ENCODE measurements at places on chromosomes 11 and 22.

- DNase-seq, result no peak
Measured at GRCh38 chr22:28978158-28978557, 83.5 kb downstream of the C22orf31 start.

- DNase-seq, result no peak
Measured at GRCh38 chr11:117097014-117097388, 1.2 kb downstream of the SIK3 start.

- DNase-seq, result no peak
Measured at GRCh38 chr11:120339394-120339890, 3.2 kb downstream of the ARHGEF12 start.

DNA sequence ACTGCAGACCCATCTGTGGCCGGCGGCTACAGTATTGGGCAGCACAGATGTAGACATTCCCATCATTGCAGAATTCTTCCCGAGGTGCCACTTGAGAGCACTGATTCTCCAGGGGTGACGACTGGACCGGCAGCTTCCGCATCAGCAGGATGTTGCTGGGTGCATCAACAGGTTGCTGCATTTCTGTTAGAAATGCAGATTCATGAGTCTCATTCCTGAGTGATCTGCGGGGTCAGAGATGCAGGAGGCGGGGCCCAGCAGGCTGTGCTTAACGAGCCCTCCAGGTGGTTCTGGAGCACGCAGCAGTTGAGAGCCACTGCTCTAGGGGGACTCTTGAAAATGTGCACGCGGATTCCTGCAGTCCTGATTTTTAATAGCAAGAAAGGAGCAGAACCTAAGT lies 321.8 kb downstream of the TBC1D22A start:
- no peak for DNase-seq

GRCh38 chr11:61855939-61856680 lies 28.0 kb downstream of the FADS2 start:
- no peak for DNase-seq

DNA sequence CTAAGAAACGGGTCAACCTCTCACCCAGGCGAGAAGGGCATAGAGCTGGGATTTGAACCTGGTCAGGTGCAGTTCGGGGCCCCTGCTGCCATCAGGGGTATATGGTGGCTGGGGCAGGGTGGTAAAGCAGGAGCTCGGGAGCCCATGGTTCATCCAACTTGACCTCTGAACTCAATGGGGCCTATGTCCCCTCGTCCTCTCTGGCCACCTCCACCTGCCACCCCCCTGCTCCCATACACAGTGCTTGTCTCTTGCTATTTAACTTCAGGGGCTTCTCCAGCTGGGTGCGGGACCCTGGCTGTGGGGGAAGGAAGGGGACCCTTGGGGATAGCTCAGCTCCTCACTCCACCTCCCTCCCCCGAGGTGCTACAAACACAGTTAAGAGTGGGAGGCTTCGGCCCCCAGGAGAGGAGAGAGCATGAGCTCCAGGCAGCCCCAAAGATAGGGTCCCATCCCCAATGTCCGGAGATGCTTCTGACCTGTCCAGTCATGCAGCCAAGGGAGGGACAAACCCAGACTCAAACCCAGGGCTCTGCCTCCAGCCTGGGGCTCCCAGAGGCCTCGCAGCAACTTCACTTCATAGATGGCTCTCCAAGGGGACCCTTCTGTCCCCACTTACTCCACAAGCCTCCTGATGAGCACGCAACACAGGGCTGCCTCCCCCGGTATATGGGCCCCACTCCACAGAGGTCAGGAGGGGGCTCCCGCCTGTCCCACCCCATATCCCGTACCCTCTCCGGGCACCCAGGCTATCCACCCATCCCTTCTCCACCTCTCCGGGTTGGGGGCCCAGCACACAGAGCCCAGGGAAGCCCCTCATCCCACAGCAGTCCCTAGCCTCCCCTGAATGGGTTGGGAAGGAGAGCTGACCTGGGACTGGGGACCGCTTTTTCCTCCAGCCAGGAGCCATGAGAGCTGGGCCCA lies 712 bp downstream of the IL2RB start:
- DNase-seq, result no peak

DNA sequence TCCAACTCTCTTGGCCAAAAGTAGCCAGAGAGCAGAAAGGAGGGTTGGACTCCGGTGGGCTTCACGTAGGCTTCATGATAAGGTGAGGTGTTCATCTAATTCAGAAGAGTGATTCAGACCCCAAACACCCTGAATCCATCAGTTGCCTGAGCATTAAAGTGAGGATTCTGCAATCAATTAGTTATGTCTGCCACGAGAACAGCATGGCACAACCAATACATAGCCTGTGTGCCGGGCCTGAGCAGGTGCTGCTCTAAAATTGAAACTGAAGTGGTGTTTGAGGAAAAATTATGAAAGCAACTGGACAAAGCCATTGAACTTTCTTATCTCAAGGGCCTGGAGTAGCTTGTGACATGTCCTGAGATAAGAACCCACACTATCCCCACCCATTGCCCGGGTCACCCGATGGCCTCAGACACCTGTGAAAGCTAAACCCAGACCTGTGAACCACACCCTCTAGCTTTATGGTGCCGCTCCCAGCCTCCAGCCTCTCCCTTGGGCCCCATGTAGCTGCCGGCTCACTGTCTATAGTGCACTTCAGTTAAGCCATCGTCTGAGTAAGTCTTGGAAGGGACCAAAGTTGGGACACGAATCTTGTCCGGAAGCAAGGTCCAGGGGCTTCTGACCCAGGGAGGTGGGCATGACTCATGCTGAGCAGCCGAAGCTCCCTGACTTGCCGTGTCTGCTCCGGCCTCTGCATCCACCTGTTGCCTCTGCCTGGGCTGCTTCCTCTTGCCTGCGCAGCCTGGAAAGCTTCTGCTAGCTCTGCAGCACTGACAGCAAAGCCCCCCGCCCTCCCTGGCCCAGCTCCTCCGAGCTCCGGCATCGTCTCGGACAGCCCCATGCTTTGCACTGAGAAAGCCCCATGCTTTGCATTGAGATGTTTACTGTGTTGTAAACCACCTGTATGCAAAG lies 5.7 kb upstream of the MYEOV start:
- no peak for DNase-seq

GRCh38 chr11:76048763-76049162 lies 157.5 kb downstream of the WNT11 start:
- peak; percentile 8 for DNase-seq

DNA sequence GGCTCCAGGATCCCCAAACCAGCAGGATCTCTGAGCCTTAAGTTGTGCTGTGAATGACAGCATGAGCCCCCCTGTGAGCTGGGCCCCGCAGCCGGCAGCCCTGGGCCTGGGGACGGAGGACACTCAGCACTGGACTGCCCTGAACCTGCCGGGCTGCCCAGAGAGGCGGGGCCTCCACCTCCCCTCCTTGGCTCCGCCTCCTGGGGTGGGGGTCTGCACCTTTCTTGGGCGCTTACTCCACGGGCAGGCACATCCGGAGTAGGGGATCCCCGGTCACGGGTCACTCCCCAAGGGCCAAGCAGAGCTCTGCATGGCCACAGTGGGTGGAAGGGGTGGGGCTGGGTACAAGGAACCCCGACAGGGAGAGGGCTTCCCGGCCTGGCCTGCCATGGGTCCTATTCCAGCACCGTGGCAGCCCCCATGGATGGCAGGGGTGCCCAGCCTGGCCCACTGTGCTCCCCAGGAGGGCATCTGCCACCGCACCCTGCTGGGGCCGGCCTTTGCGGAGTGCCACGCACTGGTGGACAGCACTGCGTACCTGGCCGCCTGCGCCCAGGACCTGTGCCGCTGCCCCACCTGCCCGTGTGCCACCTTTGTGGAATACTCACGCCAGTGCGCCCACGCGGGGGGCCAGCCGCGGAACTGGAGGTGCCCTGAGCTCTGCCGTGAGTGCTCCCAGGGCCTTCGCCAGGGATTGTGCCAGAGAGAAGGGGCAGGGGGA lies 5.4 kb downstream of the MUC5B start:
- DNase-seq, result no peak

DNA sequence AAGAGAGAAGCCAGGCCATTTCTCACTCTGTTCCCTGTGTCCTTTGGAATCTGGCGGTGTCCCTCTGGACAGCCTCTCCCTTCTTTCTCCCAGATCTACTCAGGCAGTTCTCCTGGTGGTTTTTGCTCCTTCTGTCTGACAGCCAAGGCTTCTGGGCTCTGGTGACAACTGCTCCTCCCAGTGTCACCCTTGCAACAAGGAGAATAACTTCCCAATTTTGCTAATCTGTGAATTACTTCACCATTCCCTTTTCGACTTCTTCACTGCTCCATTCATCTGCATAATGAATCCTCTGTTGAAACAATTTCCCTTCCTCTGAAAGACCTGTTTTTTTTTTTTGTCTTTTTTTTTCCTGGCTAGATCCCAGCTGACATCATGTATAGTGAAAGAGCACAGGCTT lies 56.3 kb upstream of the PDE3B start:
- no peak for DNase-seq

GRCh38 chr11:73226297-73227006 lies 8.4 kb downstream of the P2RY2 start:
- DNase-seq, result no peak

GRCh38 chr11:17554487-17554886 lies 7.4 kb downstream of the OTOG start:
- DNase-seq, result no peak

DNA sequence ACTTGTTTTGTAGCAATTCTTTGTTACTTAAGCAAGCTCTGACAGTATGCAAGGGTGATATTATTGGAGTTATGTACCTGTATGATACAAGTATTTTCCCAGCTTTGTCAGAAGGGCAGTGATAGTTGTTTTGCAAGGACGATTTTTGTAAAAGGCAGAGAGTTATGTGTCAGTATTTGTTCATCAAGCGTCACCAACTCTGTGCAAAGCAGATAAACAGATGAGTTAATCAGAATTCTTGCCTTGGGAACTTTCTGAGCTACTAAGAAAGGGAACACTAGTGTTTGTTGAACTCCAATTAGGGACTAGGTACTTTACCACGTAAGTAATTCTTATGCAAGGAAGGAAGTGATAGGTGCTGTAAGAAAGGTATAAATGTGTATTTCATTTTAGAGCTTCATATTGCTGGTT lies 1.4 kb downstream of the USP47 start:
- DNase-seq, result no peak

DNA sequence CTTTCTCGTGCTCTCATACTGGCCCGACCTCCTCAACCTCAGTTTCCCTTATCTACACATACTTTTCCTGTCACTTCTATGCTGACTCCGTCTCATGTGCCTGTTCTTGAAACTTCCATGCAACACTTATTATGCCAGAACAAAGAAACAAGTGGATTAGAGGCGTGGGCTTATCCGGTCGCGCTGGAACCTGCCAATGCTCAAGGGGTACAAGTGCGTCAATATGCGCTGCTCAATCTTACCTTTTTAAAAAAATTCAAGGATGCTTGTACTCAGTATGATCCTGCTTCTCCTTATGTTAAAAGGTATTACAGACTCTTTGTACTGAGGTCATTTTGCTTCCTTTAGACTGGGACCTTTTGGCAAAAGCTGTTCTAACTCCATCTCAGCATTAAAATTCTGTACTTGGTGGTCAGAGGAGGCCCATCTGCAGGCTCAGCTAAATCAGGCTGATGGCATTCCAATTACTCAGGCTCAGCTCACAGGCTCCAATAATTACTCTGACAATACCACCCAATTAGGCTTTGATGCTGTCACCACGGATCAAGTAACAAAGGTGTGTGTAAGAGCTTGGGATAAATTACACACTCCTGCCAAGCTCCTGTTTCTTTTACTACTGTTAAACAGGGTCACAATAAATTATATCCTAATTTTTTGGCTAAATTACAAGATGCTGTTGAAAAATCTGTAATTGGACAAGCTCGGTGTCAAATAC lies 26.3 kb upstream of the ALDH3B2 start:
- no peak for DNase-seq

GRCh38 chr11:358129-358800 lies 11.0 kb upstream of the B4GALNT4 start:
- DNase-seq, result no peak

GRCh38 chr11:76831686-76832310 lies 28.9 kb upstream of the ACER3 start:
- no peak for DNase-seq

DNA sequence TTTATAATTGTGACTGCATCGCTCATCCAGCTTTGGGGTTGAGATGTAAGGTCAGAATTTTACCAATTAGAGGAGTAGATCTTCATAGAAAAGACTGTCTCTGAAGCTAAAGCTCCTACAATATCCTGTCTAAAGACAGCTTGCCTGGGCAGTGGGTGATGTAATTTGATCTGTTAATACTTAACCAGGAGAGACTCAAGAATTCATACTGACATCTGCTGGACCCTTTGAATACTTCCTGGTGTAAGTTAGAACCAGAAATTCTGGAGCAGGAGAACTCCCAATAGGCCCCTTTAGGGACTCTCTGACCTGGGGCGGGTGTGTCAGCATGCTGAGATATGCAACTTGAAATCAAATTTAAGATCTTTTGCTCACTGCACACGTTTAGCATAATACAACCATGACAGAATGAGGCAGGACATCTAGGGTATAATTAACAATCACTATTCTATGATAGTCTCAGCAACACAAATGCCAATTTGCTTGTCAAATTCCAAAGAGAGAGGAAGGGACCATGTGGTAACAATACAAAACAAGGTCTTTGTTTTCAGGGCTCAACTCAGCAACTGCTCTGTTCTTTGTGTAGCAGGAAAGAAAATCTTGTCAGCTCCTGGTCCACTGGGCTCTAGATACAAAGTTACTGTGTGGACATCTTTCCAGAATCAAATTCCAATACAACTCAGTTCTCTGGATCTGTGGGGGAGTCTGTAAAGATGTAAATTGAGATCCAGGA lies 143.9 kb downstream of the INSC start:
- DNase-seq, result no peak

- no peak for DNase-seq
Measured at GRCh38 chr11:62934496-62934785, 13.3 kb upstream of the CHRM1 start.

DNA sequence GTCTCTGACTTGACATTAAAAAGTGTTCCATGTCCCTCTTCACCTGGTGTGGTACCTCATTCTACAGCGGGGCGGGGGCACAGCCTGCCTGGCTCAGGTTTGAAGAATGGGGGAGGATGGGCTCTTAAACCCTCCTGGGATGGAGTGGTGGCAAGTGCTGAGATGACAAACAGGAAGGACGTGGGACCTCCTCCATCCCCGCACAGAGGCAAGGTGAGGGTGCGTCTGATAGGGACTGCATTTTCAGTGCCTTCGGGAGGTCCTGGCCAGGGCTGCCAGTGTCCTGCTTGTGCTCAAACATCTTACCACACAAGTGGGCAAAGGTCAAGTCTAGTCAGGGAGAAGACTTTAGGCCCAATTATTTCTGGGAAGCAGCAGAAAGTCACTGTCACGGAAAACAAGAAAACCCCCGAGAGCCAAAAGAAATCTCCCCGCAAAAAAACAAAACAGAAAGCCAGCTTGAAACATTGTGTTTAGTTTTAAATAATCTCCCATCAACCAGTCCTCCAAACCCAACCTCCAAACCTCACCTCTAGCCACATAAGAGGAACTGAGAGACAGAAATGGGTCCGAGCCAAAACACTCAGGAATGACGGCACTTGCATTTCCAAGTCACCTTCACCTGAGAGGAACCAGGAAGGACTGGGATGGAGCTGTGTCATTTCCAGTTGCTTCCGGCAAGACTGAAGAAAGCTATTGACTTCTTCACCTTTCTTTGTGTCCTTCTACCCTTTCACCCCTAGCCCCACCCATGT lies 966.5 kb downstream of the NTM start:
- DNase-seq, result no peak
